ENCODE measurements at places on chromosomes 11 and 22.
A peak's percentile ranks its signal among the peaks of the same experiment; 100 is the strongest.

- no peak for DNase-seq
Observed at GRCh38 chr11:77088236-77089003, 14.2 kb upstream of the OMP start.

GRCh38 chr11:66936311-66936711 lies 21.9 kb downstream of the PC start:
- no peak for DNase-seq

DNA sequence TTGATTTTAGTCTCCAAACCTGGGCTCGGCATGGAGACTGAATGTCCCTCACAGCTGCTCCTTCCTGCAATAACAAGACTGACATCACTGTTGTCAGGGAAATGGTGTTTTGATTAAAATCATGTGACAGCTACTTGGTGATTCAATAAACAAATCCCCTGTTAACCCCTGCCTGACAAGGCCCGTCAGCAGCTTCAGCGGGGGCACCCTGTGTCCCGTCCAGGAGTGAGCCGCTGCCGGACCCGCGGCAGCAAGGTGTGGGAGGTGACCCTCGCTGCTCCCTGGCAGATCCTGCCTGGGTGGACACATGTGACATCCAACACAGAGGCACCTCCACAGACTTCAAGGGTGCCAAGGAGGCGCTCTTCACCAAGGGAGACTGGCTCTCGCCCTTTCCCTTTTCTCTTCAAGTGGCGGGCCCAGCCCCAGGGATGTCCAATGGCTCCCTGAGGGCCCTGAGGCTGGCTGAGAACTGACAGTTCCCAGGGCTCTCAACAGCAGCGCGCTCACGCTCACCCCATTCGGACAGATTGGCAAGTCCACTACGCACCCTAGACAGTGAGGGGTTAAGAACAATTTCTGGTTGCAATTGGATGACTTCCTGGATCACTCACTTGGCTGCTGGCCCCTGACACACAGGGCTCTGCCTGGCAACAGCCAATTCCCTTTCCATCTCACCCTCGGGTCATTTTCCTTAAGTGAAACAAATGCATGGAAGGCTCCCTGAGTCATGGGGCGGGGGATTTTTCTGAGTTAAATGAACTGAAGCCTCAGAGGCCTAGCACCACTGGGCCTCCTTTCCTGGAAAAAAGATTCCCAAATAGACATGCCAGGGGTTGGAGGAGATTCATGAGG lies 30.7 kb downstream of the PPP2R1B start:
- no peak for DNase-seq

DNA sequence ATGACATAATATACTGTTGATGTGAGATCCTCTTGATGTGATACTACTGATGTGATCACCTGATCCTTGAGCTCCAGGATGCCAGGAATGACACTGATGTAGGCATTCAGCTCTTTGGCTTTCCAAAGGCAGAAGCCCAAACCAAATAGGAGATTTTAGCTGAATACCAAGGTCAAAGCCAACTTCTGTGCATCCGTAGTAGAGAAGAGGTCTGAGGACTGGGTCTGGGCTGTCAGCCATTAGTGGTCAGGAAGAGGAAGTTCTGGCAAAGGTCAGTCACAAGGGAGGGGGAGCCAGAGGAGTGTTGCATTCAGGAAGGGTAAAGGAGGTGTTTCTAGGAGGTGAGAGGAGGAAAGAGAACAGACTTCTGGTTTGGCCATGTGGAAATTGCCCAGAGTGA lies 53.4 kb upstream of the PARVG start:
- DNase-seq, result no peak

GRCh38 chr11:121958323-121958970 lies 157.6 kb downstream of the BLID start:
- DNase-seq, result no peak

DNA sequence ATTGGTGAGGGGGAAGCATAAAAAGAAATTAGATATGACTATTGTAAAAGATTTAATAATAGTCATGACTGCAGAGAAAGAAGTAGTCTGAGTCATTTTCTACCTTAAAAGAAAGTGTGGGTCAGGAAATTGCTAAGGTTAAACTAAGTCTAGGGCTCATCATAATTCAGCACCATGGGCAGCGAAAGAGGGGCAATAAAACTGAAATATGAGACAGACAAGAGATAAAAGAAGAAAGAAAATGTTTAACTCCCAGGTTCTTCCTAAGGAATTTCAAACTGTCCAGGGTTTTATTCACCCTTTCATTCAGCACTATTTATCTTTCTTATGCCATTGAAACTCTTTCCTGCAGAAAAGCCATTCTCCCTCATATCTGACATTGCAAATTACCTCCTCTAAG lies 114.4 kb upstream of the API5 start:
- DNase-seq, result no peak

DNA sequence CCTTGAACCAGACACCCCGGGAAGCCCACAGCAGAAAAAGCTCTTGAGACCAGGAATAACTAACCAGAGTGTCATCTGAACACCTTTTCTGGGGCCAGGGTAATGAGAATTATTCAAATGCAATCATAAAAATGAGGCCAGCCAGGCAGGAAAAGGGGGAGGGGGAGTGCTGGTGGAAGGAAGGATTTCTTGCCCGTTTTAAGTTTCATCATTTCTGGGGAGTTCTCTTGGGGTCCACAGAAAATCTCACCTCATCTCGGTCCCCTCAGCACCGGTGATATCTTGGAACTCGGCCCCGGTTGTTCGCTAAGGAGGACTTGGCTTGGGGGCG lies 495 bp upstream of the PKNOX2 start:
- no peak for DNase-seq

GRCh38 chr22:48210198-48210580 lies 1447.7 kb downstream of the TBC1D22A start:
- DNase-seq, result no peak

- DNase-seq, result no peak
Observed at GRCh38 chr11:86738568-86738967, 61.8 kb upstream of the PRSS23 start.

DNA sequence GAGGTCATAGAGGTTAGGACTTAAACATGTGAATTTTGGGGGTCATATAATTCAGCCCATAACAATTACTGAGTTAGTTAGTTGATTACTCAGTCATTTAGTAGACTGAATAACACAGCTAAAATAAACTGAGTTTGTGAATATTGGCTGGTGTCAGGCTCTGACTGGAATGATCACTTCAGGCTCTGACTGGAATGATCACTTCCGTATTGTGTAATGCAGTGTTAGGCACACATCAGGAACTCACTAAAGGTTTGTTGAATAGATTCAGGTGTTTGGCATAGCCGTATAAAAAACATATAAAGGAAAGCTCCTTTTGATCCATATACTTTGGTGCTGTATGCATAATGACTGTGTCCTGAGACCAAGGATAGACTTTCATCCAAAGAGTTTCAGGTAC lies 610.5 kb downstream of the INSC start:
- DNase-seq, result no peak

DNA sequence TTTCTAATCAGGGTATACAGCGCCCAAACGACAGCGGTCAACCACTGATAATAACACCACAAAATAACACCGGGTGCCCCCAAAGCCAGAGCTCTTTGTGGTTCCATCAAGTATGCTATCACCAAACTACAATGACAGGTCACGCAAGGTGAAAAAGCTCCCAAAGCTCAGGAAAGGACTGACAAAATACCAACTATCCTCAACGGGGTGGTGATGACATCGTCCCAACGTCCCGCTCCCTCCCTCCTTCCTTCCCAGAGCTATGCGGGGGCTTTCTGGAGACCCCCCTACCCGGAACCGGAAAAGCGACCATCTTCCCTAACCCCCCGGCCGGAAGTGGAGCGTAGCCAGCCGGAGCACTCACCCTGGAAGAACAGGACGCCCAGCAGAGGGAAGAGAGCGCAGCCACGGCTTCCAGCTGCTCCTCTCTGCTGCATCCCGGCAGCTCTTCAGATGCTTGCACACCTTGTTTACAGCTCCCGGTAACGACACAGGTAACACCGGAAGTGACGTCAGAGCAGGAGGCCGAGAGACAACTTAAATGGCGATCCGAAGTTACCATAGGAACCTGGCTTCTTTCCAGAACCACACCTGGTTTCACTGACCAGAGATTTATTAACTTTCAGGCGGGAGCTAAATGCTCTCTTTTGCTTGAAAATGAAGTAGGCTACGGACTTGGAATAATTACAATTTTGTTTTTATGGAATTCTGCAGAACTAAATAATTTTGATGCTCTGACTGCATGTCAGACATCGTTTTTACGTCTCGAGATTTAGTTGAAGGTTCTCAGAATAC lies at the start of gene MPZL3:
MPZL3 (minus strand) TSS at position 508 of the 795 bp plus-strand sequence; CDS start at position 437, 71 bp downstream.
- peak; percentile 86 for DNase-seq

- no peak for DNase-seq
Observed at GRCh38 chr11:114200351-114201133, 95.7 kb upstream of the NNMT start.

DNA sequence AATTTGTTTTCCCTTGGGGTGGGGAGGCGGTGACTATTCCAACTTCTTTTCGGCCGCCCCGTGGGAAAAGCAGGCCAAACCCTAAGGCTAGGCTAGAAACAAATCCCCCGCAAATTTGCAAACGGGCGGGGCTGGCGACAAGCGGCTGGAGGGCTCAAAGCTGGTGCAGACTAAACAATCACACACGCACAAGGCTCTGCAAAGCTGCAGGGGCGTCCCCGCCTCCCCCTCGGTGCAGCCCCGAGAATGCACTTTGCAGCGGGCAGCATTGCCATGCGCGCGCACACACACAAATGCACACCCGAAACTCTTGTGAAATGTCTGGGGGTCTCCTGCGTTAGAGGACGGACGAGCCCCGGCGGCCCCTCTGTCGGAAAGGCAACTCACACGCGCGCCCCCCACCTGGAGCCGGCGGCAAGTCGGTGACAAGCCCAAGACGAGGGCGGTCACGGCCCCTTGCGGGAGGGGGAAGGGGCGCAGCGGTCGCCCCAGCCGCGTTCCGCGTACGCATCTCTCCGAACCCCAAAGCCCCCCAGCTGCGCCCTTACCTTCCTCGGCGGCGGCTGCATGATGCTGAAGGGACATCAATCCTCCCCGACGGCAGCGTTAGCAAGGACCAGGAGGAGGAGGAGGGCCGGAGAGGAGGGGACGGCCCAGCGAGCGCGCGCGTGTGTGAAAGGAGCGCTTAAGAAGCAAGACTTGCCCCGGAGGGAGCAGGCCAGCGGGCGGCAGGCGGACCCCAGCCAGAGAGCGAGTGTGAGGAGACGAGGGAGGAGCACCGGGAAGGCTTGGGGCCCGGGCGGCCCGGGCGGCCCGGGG lies 600 bp downstream of the FCHSD2 start:
- no peak for DNase-seq

DNA sequence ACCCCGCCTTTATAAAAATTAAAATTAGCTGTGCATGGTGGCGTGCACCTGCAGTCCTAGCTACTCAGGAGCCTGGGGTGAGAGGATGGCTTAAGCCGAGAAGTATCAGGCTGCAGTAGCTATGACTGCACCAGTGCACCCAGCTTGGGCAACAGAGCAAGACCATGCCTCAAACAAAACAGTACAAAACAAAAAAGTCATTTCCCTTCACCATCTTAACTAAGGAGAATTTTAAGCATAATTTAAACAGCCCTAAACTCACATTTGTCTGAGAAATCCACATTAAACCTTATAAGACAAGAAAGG lies 23.3 kb upstream of the TFIP11 start:
- DNase-seq, result no peak

GRCh38 chr11:90822996-90823395 lies 600.1 kb upstream of the CHORDC1 start:
- DNase-seq, result no peak

GRCh38 chr11:57527056-57527631 lies 3.4 kb downstream of the TIMM10 start:
- peak; percentile 72 for DNase-seq

DNA sequence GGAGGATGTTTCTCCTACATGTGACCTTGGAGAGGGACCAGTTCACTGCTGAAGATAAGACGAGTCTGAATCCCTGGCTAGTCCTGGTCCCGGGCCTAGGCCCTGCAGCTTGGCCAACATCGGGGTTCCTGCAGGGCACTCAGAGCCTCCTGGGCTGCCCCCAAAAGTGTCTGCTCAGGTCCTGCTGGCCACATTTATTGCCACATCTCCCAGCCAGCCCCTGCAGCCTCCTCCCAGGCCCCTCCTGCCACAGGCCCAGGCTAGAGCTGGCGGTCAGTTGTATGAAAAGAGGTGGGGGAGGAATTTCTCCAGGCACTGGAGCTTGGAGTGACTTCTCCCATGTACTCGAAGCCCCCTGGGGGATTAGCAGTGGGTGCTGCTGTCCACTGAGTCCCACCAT lies 56.5 kb upstream of the PPARA start:
- no peak for DNase-seq

DNA sequence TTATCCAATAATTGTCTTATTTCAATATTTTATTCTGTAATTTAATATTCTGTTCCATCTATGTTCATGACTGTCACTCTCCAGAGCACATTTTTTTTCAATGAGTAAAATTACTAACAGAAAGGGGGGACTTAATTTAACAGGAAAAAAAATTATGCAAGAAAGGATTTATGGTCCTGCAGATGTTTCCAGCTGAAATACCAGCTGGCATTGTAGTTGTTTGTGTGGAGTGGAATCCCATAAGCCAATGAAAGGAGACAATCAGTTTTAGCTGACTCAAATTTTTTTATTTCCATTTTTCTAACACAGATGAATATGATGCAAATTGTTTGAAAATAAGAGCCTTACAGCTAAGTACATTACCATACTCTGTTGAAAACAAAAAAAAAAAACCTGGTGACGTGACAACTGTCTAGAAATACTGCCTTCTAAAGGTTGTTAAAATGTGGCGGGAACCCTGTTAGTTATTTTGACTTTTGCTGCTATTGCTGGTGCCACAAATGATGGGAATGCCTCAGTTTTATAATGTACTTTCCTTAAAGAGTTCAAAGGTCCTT lies 389.1 kb downstream of the ETS1 start:
- DNase-seq, result no peak

GRCh38 chr11:1472180-1473005 lies 14.2 kb downstream of the MOB2 start:
- DNase-seq, result no peak

DNA sequence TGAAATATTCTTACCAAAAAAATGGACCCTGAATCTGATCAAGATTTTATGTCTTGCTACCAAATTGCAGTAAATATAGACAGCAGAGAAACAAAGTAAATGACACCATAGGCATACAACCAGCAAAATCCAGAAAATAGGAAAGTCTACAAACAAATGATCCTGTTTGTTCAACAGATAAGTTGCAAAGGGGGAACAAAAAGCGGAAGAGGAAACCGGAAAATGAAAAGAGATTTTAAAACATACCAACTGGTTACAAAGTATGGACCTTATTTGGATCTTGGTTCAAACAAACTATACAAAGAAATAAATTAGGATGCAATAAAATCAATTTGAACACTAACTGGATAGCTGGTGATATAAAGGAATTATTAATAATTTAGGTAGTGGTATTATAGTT lies 92.0 kb downstream of the TMPRSS5 start:
- no peak for DNase-seq

- no peak for DNase-seq
Observed at GRCh38 chr11:93952082-93952780, 68.9 kb upstream of the HEPHL1 start.

Data from Jurkat, Clone E6-1 (cell line).